Colonic mucosa (tissue), 4 donors: ENCODE measurements at places on chromosomes 12 and 14. TPM values are rescaled to one million over a fixed set of nuclear protein-coding genes. Genes with fewer than 3 reads are reported as not detected.
A peak's percentile ranks its signal among the peaks of the same experiment; 100 is the strongest.

HOXC6 gene
- not detected for total RNA-seq

KRT6B gene
- 1.4 TPM for total RNA-seq

GRCh38 chr12:98882526-98882925 is 237.4 kb downstream of the APAF1 start:
- no peak for DNase-seq

DNA sequence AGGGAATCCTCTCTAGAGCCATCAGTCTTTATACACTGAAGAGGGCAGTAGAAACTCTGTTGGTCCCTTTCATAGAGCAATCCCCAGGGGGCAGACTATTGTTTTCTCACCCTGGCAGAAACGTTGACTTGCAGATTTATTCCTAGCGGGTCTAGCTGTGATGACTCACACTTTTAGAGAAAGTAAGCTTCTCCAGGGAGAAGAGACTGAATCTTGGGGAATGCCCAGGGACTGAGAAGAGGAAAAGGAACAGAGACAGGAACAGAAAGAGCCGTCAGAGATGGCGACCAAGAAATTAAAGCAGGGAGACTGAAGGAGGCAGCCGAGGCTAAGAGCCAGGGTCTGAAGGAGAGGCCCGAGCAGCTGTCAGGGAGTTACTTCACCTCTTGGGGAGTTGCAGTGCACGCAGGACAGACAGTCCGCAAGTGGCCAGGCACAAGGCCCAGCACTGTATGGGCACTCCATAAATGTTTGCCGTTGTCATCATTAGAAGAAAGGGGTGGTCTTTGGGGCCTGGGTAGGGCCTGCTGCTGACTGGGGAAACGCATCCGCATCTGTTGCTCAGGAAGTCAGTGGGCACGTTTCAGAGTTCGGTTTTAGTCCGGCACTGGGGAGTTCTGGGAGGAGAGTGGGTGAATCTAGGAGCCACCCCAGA is 13.0 kb downstream of the PLEKHG6 start:
- DNase-seq, result no peak

DNA sequence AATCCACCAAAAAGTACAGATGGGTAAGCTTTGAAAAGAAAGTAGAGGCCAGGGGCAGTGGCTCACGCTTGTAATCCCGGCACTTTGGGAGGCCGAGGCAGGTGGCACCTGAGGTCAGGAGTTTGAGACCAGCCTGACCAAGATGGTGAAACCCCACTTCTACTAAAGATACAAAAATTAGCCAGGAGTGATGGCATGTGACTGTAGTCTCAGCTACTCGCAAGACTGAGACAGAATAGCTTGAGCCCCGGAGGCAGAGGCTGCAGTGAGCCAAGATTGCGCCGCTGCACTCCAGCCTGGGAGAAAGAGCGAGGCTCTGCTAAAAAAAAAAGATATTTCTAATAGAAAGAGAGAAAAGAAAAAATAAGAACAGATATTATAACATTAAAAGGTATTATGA is 134.2 kb upstream of the SLCO1C1 start:
- no peak for DNase-seq

GRCh38 chr12:55058082-55058481 is 38.3 kb downstream of the NEUROD4 start:
- DNase-seq, result no peak

DNA sequence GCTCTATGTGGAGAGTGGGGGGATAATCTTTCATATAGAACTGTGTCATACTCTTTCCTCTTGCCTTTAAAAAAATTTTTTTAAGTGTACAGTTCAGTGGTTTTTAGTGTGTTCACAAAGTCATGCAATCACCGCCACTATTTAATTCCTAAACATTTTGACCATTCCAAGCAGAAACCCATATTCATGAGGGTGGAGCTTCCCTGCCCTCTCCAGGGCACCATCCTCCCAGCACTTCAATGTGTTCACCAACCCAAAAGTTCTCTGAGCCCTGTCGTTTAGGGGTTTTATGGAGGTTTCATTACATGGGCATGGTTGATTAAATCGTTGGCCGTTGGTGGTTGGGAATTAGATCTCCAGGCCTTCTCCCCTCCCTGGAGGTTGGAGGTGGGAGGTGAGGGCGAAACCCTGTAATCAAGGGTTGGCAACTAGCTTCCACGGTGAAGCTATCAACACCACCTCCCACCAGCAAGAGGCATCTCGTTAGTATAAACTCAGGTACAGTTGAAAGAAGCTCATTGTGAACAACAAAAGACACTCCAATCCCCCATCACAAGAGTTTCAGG is 42.8 kb upstream of the WNK1 start:
- no peak for DNase-seq

DNA sequence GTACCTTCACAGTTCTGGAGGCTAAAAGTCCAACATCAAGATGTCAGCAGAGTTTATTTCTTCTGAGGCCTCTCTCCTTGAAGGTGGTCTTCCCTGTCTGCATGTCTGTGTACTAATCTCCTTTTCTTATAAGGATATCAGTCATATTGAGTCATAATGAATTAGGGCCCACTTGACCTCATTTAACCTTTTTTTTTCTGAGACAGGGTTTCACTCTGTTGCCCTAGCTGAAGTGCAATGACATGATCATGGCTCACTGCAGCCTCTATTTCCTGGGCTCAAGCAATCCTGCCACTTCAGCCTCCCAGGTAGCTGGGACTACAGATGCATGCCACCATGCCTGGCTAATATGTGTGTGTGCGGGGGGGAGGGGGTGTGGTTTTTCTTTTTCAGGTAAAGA is 41.7 kb downstream of the PPM1H start:
- no peak for DNase-seq

DNA sequence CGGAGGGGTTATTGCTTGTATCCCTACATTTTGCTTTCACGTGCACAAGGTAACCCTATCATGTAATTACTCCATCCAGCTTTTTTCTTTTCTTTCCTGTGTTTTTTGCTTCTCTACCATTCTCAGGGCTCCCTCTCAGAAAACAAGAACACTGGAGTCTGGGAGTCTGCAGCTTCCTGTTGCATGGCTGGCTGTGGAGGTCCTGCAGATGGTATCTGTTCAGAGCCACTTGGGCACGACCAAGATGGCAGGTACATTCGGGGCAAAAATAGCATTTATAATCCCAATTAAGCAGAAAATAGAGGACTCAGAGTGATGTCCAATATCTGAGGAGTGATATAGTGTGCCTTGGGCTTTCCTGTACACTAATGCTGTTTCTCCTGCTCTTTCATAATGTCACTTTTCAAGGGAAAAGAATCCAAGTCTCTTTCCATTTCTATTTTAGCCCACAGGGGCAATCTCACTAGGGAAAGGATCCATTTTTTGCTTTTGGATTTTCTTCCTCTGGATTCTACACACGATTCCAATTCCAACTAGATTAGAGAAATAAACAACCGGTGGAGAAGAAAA is 3.2 kb upstream of the NUMB start:
- DNase-seq, result no peak

DNA sequence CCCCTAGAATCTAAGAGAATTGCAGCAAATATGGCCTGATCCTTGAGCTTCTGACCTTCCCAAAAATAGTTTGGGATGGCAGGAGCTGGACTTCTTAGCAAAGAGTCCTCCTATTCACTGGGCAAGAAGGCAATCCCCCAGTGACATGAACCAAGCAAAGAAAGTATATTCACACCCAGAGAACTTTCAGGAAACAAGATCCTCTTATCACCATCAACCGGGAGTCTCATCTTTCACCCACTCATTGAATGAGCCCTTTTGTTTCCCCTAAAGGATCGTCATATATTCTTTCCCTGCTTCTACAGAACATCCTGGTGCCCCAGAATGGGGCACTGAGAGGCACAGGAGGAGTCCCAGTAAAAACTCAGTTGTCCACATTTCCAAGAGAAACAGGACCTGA is 19.7 kb downstream of the SPTB start:
- DNase-seq, result no peak

DNA sequence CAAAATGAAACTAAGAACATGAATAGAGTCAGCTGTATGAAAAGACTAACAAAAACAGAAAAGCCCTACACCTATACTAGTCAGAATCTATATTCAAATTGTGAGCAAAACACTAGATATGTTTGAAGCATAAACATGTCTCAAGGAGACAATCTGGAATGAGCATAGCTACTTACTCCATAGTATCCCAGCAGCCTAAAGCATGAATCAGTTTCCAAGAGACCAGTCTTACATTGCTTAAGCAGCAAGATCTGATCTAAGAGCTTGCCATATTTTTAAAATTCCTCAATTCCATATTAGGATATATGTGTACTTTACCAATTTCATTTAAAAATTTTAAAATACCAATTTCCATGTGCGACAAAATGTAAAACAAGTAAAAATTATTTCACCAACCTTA is 7.7 kb downstream of the CAPS2 start:
- no peak for DNase-seq

GRCh38 chr12:68368327-68368726 is 36.2 kb upstream of the MDM1 start:
- DNase-seq, result no peak

DNA sequence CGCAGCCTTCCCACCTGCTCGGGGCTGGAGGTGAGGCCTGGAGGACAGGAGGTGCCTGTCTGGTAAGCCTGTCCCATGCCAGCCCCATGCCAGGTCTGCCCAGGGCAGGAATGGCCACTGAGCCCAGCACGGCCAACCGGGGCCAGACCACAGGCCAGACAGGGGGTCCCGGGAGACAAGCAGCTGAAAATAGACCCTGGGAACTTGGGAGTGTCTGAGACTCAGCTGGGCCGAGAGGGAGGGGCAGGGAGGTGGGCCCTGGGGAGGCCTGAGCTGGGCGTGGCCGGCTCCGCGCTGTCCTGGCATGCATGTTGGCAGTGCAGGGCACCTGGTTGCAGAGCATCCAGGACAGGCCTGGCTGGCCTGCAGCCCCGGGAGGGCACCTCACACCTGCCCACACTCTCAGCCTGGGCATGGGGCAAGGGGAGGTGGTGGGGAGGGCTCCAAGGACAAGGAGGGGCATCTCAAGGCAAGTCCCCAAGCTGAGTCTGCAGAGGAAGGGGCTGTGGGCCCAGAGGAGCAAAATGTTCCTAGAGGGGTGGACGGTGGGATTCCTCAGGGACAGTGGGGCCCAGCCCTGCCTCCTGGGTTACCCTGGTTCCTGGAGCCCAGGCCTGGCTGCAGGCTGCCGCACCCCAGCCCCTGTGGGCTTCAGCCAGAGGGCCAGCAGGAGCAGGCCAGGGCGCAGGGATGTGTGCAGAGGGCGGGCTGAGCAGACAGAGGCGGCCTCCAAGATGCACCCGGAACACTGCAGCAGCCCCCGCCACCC is 3.2 kb upstream of the CRIP1 start:
- peak; percentile 60 for DNase-seq

DNA sequence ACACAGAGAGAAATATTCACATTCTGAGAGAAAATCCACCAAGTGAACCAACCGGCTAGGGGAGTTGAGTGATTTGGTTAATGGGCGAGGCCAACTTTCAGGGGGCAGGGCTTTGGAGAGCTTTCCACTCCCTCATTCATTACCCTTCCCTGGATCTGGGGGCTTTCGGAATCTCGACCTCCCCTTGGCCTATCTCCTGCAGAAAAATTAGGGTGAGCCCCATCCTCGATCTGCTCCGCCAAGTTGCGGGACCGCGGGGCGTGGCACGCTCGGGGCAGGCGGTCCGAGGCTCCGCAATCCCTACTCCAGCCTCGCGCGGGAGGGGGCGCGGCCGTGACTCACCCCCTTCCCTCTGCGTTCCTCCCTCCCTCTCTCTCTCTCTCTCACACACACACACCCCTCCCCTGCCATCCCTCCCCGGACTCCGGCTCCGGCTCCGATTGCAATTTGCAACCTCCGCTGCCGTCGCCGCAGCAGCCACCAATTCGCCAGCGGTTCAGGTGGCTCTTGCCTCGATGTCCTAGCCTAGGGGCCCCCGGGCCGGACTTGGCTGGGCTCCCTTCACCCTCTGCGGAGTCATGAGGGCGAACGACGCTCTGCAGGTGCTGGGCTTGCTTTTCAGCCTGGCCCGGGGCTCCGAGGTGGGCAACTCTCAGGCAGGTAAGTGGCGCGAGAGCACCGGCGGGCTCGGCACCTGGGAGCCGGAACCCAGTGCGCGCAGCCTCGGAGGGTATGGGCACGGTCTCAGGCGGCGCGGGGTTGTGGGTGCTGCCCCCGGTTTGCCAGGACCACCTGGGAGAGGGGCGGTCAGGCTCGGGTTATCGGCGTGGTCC is at the start of gene ERBB3:
TSS of gene ERBB3 (plus strand) at position 443 of the 833 bp plus-strand sequence. CDS start at position 579, 136 bp downstream.
- DNase-seq, result peak; percentile 88

DNA sequence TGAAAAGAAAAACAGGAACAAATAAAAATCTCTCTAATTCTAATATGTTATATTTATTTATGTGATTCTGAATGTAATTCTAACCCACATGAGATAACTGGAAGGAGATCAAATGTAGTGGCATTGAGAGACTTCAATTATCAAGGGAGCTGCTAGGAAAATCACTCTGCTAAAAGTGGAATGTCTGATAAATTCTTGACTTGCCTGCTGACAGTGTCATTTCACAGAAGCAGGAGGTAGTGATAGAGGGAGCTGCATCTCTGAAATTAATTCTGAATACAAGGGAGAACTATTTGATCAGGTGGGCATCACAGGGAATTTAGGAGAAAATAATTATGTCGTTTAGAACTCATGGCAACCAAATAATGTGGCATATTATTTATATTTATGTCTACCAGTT is 303.6 kb downstream of the BCAT1 start:
- DNase-seq, result no peak

- DNase-seq, result no peak
Observed at GRCh38 chr14:74482571-74482970, 10.5 kb downstream of the NPC2 start.
